ENCODE measurements at places on chromosomes 3 and 15.

GRCh38 chr3:160444411-160444810 is 5.2 kb downstream of the TRIM59 start:
- no peak for DNase-seq

- no peak for DNase-seq
These were observed 483.6 kb downstream of the TAFA4 start for GRCh38 chr3:68448510-68449383.

GRCh38 chr3:157238457-157238856 is 78.5 kb upstream of the CCNL1 start:
- DNase-seq, result no peak

DNA sequence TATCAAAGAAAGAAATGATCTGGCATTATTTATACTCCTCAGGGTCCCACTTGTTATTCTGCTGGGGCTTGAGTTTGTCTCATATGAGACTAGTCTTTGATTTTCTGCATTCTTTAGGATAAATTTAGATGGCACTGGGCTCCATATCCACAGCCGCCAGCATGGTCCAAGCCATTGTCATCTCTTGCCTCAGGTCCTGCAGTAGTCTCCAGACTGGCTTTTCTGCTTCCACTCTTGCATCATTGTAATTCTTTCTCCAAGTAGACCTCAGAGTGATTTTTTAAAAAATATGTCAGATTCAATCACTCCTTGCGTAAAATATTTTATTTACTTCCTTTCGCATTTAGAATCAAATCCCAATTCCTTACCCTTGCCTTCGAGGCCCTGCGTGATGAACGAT is 50.4 kb upstream of the ST3GAL6 start:
- no peak for DNase-seq

DNA sequence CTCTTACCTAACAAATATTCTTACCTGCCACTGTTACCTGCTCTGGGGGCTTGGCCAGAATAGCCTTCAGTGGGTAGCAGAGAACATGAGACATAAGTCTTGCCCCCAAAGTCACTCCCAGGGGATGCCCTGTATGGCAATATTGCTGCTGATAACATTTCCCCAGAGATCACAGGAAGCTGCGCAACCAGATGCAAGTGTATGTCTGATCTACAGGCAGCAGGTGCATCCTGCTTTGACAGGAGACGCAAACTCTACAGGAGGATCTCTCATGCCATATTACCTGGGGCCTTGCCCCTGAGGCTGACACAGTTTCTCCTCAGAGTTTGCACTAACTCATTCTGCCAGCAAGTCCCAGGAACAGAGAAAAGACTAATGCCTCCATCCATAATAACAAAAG is 174.4 kb upstream of the LPP start:
- no peak for DNase-seq

GRCh38 chr3:135107043-135107442 is 312.0 kb downstream of the EPHB1 start:
- no peak for DNase-seq

GRCh38 chr3:6844723-6845122 is 16.2 kb upstream of the GRM7 start:
- no peak for DNase-seq

- DNase-seq, result no peak
These were observed 418.8 kb downstream of the OTOL1 start for GRCh38 chr3:161915418-161915750.

- DNase-seq, result no peak
These were observed 81.4 kb upstream of the CRBN start for GRCh38 chr3:3260870-3261269.

DNA sequence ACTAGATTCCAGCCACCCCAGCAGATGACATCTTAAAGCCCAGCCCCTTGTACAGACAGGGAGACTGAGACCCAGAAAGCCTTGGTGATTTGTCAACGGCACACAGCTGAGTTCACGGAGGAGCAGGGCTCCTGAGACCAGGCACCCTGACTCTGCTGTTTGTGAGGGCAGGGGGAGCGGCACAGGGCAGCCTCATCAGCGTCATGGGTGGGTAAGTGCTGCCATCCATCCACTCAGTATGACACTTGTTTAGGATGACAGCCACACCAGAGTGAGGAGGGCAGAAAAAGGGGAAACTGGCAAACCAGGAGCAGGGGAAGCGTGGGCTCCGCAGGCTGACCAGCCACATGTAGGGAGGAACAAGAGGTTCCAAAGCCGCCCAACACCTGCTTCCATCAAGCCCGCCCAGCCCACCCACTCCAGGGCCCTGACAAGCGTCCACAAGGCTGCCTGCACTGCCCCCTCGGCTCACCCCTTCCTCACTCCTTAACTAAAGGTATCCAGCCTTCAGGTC is 19.9 kb downstream of the RBPMS2 start:
- DNase-seq, result no peak

DNA sequence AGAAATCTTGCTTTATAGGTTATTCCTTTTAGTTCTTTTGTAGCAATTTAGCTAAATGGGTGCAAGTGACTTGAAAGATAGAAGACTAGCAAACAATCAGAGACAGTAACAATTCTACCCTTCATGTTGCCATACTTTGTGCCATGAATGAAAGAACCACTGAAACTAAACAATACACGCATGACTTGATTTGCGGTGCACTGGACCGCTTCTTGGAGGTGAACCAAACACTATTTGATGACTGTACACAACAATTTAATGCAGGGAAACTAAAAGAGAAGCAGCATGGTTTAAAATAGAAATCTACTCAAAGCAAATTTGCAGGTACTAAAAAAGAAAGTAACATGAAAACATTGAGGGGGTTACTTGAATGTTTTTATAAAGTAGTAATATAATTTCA is 331.0 kb upstream of the RARB start:
- DNase-seq, result no peak

Measured in NCI-H187 (cell line).